ENCODE measurements at places on chromosomes 6 and 20.
A peak's percentile ranks its signal among the peaks of the same experiment; 100 is the strongest.

- DNase-seq: no peak
- no peaks in the 10 kb centered on the region for H3K36me3 ChIP-seq
- H3K4me3 ChIP-seq: no peak overlapping the region
- H3K27me3 ChIP-seq: no peaks in the 10 kb centered on the region
- no peaks in the 10 kb centered on the region for H3K4me1 ChIP-seq
Observed at GRCh38 chr6:37643851-37644672, 53.6 kb downstream of the MDGA1 start.

- H3K27ac ChIP-seq: no peak overlapping the region
- DNase-seq: no peak
- no peaks in the 10 kb centered on the region for H3K36me3 ChIP-seq
- H3K4me3 ChIP-seq: no peak overlapping the region
- peaks cover 8% of the 10 kb centered on the region for H3K4me1 ChIP-seq
Observed at GRCh38 chr6:16494793-16495192, 256.4 kb downstream of the GMPR start.

DNA sequence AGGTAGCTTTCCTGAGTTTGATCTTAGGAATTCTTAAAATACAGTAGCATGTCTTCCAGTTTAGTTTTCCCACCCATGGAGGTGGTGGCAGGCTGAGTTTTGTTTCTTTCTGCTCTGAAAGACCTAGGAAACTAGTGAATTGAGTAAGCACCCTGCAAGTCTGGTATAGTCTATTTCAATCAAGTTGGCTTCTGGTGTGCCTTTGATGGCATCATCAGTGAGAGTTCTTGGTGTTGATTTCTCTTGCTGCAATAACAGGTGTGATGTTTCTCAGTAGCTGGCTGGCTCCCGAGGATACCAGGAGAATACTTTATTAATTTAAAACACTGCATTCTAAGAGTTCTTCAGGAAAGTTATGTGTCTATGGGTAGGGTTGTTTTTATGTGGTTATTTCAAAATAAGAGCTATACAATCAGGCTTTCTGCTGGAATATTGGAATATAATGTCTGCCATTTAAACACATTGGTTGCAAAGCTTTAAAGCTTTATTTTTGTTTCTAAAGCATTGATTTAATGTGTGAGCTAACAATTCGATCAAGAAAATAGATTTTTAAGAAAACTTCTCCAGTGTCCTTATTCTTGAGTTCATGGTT is 19.0 kb downstream of the VAPB start:
- DNase-seq: no peak
- no peak overlapping the region for H3K4me3 ChIP-seq
- H3K27ac ChIP-seq: peak overlapping the region; percentile 66
- H3K4me1 ChIP-seq: peaks cover 45% of the 10 kb centered on the region
- H3K36me3 ChIP-seq: peaks cover 37% of the 10 kb centered on the region

- no peak for DNase-seq
- no peaks in the 10 kb centered on the region for H3K4me1 ChIP-seq
- H3K4me3 ChIP-seq: no peak overlapping the region
- H3K27ac ChIP-seq: no peak overlapping the region
- H3K27me3 ChIP-seq: no peaks in the 10 kb centered on the region
- no peaks in the 10 kb centered on the region for H3K36me3 ChIP-seq
Observed at GRCh38 chr6:80592436-80592835, 486.0 kb downstream of the BCKDHB start.

DNA sequence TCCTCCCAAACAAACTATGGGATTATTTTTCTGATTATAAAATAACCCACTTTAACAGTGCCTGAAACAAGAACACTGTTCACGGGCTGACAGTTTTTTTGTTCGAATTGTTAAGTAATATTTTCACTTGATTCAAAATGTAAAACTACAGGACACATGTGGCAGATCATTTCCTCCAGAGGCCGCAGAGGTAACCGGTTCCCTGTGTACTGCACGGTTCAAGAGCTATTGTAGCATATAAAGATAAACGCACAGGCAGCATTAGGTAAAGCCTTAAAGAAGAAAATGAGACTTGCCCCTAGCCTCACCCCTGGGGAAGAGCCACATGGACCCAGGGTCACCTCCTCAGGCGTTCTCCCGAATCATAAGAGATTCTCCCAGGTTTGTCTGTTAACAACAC is 181.3 kb upstream of the AFDN start:
- no peak for DNase-seq
- no peaks in the 10 kb centered on the region for H3K4me1 ChIP-seq
- no peak overlapping the region for H3K4me3 ChIP-seq
- H3K27ac ChIP-seq: no peak overlapping the region

GRCh38 chr6:34748757-34749156 is 8.5 kb upstream of the SNRPC start:
- H3K4me3 ChIP-seq: no peak overlapping the region
- no peak for DNase-seq
- peaks cover 10% of the 10 kb centered on the region for H3K4me1 ChIP-seq

- no peak overlapping the region for H3K4me3 ChIP-seq
- peaks cover 61% of the 10 kb centered on the region for H3K4me1 ChIP-seq
- H3K27me3 ChIP-seq: no peaks in the 10 kb centered on the region
- peak overlapping the region; percentile 87 for H3K27ac ChIP-seq
- DNase-seq: no peak
Observed at GRCh38 chr20:10077886-10078285, 43.1 kb downstream of the ANKEF1 start.

- no peaks in the 10 kb centered on the region for H3K4me1 ChIP-seq
- no peaks in the 10 kb centered on the region for H3K36me3 ChIP-seq
- no peaks in the 10 kb centered on the region for H3K27me3 ChIP-seq
- H3K4me3 ChIP-seq: no peak overlapping the region
- DNase-seq: no peak
Observed at GRCh38 chr6:169106176-169106575, 147.5 kb downstream of the THBS2 start.
